ENCODE measurements at places on chromosomes 2 and 18.

GRCh38 chr2:24761866-24762265, 31.3 kb downstream of the PTRHD1 start:
- DNase-seq = no peak

GRCh38 chr2:45852450-45853150, 201.1 kb downstream of the PRKCE start:
- no peak for DNase-seq

GRCh38 chr2:108260773-108261172, 21.0 kb downstream of the SULT1C3 start:
- no peak for DNase-seq

DNA sequence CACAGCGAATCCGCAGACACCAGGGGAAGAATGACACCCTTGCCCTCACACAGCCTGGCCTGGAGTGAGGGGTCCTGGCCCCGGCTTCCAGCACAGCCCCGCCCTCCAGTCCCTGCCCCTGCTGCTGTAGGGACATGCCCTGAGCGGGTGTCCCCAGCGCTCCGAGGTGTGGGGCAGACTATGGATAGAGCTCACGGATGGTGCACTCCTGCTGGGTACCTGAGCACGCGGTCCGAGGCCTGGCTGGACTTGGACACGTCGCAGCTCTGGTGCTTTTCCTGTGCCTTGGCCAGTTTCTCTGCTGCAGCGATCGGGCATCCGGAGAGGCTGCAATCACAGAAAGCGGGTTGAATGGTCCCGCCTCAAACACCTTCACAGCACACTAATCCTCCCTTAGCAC, 165.7 kb upstream of the PXDN start:
- DNase-seq = no peak

DNA sequence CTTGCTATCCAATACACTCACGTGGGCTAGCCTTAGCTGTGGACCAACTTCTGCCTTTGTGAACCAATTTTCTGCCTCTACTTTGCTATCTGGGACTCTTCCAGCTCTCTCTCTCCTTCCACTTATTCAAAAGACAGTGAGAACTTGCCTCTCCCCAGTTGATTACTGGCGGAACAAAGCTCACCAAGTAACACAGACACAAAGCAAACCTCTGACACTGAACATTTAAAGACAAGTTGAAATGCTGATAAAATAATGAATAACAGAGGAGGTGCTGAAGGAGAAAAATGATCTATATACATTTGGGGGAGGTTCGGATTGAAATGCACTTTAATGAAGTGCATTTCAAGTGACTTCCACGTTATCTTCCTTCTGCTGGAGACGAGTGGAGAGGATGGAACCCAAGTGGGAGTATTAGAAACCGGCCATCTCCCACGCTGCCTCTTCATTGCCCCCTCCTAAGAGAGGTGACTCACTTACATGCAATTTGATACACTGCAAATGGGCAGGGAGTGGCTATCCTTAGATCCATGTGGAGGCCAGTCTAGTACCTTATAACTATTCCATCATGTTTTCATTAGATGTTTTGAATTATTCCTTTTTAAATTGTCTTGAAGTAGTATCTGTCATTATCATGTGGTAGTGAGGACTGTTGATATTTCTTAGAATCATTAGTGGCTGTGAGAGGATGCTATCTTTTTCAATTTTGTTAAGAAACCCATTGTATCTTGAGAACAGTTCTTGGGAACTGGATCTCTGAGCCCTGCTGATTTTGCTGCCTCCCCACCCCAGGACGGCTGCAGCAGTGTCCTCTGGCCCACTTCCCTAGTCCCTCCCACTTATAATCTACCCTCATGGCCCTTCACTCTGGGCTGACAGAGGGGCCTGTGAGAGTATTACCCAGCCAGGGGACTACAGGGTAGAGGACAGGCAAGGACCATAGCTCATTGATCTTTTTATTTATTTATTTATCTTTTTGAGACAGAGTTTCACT, 6.0 kb upstream of the GLI2 start:
- no peak for DNase-seq

GRCh38 chr18:79934311-79935097, 16.9 kb downstream of the SLC66A2 start:
- DNase-seq = peak; percentile 41
